ENCODE measurements at places on chromosomes 5 and 9.

DNA sequence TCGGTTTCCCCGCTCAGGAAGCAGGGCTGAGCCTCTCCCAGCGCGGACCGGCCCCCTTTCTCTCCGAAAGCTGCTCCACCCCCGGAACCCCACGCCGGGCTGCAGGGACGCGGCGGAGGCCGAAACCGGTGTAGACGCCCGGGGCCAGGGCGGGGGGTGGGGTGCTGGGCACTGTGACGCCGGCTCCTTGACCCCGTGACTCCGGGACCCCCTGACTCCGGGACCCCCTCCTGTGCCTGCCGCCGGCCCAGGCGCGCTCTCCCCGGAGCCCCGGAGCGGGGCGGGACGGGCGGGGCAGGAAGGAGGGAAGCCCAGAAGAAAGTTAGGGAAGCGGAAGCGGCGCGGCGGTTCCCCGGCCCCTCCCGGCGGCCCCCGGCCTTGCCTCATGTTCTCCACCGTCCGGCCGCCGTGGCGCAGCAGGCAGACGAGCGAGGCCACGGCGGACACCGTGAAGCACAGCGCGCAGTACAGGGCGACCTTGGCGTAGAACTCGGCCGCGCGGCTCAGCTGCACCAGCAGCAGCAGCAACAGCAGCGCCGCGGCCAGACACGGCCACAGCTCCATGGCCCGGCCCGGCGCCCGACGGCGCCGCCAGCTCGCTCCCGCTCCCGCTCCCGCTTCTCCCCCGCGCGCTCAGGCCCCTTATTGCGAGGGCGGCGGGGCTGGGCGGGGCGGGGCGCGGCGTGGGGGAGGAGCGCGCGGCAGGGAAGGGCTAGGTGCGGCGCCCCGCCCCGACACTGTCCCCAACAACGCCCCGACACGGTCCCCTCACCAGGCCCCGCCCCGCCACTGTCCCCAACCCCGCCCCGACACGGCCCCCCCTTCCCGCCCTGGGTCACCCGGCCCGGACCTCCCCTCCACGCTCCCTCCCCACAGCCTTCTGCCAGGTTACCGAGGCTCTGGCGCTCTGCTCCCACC, at the start of gene AGPAT2:
Gene AGPAT2, minus strand, starts transcription at position 664 of the 918 bp plus-strand sequence. Its CDS starts 100 bp downstream, at position 564.
- peak; percentile 55 for DNase-seq

DNA sequence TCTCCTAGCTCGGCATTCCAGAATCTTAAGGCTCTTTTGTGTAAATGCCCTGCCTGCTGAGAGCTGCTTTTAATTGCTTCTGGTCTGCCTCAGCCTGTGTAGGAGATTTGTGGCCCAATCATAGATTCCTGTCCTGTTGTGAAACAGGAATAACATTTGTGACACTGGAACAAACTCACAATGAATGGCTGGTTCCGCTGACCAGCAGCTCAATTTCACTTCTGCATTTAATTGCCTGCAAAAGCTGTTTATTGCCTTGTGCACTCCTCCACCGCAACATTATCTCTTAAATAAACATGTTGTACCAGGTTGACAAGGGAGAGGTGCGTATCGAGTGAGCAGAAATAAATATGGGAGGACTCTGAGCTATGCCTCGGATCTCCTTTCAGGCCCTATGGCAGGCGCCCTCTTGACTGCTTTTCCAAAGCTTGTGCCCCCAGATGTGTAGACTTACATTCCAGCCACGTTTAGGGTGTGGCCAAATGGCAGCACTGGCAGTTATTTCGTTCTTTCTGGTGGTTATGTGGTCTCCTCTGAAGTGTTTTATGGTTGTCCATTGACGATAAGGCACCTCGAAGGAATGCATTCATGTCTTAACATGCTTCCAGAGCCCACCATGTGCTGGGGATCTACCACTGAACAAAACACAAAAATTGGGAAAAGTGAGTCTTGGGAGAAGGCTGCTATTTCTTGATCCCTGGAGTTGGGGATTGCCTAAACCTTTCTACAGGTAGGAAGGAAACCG, 58.1 kb downstream of the DMRT1 start:
- no peak for DNase-seq

DNA sequence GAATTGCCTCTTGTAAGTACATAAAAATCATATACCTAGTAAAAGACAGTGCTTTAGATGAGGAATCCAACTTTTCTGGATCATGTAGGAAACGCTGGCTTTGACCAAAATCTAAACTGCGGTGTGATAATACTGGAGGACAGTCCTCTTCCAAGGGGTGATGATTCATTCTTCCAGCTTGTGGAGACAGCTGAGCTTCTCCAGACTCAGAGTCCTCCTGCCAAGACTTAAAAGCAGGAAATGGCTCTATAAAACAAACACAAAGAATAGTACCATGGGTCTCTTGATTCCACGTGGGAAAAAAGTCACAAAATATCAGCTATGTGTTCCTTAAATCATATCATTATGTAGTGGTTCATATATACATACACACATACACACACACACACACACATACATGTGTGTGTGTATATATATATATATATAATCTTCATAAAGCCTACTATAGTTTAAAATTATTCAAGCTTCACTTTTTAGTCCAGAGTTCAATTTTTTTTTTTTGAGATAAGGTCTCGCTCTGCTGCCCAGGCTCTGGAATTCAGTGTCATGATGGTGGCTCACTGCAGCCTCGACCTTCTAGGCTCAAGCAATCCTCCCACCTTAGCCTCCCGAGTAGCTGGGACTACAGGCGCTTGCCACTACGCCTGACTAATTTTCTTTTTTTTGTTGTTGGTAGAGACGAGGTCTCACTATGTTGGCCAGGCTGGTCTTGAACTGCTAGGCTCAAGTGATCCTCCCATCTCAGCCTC, 65.0 kb downstream of the PKD2L2 start:
- DNase-seq = no peak

- no peak for DNase-seq
Observed at GRCh38 chr9:5002811-5003210, 17.7 kb downstream of the JAK2 start.

- DNase-seq = no peak
Observed at GRCh38 chr9:82783045-82783444, 279.9 kb downstream of the RASEF start.

DNA sequence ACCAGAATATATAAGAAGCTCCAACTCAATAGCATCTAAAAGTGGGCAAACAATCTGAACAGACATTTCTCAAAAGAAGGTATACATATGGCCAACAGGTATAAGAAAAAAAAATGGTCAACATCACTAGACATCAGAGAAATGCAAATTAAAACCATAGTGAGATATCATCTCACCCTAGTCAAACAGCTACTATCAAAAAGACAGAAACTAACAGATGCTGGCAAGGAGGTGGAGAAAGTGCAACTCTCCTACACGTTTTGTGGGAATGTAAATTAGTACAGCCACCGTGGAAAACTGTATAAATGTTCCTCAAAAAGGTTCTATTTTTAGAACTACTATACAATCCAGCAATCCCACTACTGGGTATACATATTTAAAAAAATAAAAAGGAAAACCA, 199.9 kb upstream of the SMC2 start:
- no peak for DNase-seq

DNA sequence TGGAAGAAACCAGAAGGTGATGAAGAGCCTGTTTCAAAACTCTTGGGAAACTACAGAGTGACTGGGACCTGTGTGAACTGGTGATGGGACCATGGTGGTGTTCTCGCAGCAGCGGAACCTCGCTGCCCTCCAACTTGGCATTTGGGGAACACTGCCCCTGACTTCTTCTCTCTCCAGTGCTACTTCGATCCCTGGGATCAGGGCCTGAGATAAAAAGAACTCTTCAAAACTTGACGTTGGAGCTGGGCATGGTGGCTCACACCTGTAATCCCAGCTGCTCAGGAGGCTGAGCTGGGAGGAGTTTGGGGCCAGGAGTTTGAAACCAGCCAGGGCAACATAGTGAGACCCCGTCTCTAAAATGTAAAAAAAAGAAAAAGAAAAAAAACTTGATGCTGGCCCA, 18.1 kb downstream of the PITX1 start:
- DNase-seq = peak; percentile 3

DNA sequence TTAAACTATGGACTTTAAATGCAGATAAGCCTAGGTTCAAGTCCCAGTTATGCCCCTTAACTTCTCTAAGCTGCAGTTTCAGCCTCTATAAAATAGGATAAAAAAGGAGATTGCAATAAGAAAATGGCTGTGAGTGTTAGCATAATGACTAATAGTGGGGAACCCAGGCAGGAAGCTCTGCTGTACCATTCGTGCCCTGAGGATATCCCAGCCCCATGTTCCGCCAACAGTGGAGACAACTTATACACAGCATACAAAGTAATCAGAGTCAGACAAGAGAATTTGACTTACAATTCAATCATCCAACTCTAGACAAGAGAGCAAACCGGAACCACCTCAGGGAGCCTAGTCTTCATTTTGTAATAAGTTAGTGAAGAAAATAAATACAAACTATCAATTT, 141.5 kb upstream of the FSTL4 start:
- no peak for DNase-seq

DNA sequence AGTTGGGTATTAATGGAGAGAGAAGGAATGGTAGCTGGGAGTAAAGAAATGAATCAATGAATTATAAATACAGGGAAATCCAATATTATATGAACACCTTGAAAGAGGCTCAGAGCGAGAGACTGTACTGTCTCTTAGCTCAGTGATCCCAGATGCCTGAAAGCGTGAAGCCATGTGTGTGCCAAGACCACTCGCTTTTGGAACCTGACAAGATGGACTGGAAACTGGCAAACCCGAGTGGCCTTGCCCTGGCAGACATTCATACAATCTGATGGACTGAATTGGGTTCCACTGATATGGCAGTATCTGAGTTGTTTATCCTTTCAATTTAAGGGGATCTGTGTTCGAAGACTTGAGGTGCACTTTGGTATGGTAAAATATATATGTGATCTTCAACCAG, 170.3 kb downstream of the ERCC6L2 start:
- DNase-seq = no peak

GRCh38 chr9:91751922-91752321, 198.1 kb downstream of the ROR2 start:
- DNase-seq = no peak

DNA sequence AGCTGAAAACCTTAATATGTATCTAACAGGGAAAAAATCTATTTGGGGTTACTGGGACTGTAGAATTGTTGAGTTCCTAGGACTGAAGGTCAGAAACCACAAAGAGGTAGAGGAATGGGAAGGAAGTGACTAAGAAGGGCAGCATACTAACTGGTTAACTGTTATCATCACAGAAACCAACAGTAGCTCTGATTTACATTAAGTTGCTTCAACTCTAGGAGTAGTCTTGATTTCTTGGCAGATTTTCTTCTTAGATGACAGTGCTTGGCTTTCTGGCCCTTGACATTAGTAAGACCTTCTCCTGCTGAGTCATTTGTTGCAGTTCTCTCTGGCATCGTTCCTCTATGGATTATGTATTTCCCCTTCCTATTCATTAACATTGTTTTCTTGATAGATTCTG, 116.1 kb upstream of the RASA1 start:
- no peak for DNase-seq

DNA sequence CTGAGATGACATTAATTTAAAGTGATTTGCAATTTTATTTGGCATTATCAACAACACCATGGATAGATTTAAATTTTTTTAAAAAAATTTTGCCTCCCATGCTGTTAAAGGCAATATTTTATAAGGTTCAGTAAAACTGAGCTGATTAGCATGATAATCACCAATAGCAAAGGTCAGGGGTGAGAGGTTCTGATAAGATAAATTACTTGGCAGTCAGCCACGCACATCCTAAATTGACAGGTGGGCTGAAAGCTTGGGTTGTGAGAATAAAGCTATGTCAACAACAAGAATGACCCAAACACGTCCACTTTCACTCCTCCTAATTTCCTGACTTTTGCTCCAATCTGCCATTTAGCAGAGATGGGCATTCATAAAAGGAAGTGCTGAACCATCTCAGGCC, 127.1 kb downstream of the LHFPL2 start:
- no peak for DNase-seq

DNA sequence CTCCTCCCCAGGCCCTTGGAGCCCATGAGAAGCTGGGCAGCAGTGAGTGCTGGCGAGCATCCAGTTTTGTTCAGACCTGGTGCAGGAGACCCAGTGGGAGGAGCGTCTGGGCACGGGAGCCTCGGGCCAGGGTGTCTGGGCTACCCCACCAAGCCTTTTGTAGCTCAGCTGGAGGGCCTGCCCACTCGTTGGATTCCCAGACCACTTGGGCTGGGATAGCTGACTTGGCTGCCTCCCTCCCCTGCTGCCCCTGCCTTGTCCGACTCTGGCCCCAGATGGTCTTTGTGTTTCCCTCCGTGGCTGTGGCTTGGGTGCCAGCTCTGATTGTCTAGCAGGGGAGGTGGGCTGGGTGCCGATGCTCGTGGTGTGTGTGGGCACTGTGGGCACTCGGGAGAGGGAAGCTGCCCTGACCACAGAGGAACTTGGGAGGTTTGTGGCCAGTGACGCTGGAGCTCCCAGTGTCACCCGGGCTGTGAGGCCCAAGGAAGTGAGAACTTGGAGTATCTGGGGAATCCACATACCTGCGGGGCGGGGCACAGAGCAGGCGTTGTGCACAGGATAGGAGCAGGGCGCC, 47.3 kb downstream of the WNK2 start:
- no peak for DNase-seq

DNA sequence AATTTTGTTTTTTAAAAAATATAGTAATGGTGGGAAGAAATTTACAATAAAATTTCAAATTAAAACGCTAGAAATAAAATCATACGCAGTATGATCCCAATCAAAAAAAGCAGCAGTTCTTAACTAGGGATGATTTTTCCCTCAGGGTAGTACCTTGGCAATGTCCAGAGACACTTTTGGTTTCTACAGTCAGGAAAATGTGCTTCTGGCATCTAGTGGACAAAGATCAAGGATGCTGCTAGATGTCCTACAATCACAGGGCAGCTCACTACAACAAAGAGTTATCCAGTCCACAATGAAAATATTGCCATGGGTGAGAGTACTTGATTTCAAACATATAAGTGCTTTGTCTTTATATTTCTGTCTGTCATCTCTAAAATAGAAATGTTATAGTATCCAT, 400.2 kb upstream of the SGCD start:
- no peak for DNase-seq

- DNase-seq = no peak
Observed at GRCh38 chr9:13140843-13141592, 138.5 kb downstream of the MPDZ start.

DNA sequence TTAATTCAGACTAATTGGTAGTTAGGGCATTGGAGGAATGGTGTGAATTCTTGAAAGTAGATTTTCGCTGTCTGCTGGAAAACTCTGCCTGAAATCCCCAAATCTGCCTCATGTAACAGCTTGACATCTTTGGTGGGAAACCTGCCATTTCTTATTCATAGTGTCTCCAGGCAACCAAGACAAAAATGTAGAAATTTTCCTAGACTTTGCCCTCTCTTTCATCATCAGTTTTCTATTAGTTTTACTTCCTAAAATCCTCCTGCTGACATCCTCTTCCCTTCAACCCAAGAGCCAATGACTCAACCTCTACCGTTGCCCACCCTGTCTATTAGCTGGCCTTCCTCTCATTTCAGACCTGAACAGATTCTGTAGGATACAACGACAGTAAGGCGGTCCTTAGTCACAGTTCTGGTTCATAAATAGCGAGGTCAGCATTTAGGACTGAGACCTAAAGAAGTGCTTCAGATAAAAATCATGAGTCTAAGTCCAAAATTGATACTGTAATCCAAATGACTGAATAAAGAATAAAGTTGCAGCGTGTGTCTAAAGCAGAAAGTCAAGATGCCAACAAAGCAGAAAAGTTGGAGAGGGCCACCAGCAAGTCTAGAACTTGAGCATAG, 133.9 kb downstream of the MUSK start:
- no peak for DNase-seq
